ENCODE measurements at places on chromosomes 1 and 21. TPM values are rescaled to one million over a fixed set of nuclear protein-coding genes. Genes with fewer than 3 reads are reported as not detected.

SEMA4A gene
- 10.3 TPM for total RNA-seq

HES2 gene
- total RNA-seq: 0.62 TPM

NEGR1 gene
- 2.1 TPM for total RNA-seq

SELP gene
- total RNA-seq: not detected

ERRFI1 gene
- 42.6 TPM for total RNA-seq

ZNF593OS gene
- not detected for total RNA-seq

COL24A1 gene
- 0.21 TPM for total RNA-seq

VASH2 gene
- total RNA-seq: 74.6 TPM

C1orf115 gene
- total RNA-seq: 5.8 TPM

FGR gene
- 0.30 TPM for total RNA-seq

DHCR24 gene
- 278 TPM for total RNA-seq

FNDC10 gene
- total RNA-seq: 25.6 TPM

SMIM34 gene
- total RNA-seq: not detected

ST6GALNAC5 gene
- 11.6 TPM for total RNA-seq

HRNR gene
- total RNA-seq: not detected

OR2L8 gene
- not detected for total RNA-seq

KRTAP13-2 gene
- total RNA-seq: not detected

ACOT11 gene
- total RNA-seq: 5.0 TPM

MTMR11 gene
- total RNA-seq: 5.2 TPM

IL19 gene
- not detected for total RNA-seq

PRAMEF15 gene
- not detected for total RNA-seq

SERPINC1 gene
- 1.7 TPM for total RNA-seq

PLA2G4A gene
- 1.1 TPM for total RNA-seq

TACSTD2 gene
- 0.33 TPM for total RNA-seq

CHTOP gene
- 67.0 TPM for total RNA-seq

FMO2 gene
- 0.03 TPM for total RNA-seq

HLX gene
- not detected for total RNA-seq

HPCAL4 gene
- not detected for total RNA-seq

AHCYL1 gene
- 49.1 TPM for total RNA-seq

ADAM30 gene
- not detected for total RNA-seq

FCRLA gene
- total RNA-seq: not detected

NUDT4B gene
- total RNA-seq: 35.4 TPM

GBP5 gene
- total RNA-seq: not detected
